ENCODE measurements at places on chromosomes 6 and 20.

DNA sequence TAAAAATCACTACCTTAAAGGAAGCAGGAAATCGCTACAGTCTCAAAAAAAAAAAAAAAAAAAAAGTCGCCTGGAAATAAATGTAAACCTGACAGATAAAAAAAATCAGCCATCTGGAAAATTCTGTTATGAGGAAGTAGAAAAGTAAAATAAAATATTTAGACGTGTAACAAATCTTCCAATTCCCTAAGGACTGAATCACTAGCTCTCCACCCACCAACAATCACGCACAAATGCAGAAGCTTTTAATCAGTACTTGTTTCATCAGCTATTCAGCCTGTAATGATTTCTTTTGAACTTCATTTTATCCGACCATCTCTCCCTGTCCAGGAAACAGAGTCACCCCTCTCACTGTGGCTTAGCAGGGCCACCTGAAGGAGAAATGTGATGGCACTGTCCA lies 59.0 kb downstream of the SLC23A2 start:
- DNase-seq, result no peak

DNA sequence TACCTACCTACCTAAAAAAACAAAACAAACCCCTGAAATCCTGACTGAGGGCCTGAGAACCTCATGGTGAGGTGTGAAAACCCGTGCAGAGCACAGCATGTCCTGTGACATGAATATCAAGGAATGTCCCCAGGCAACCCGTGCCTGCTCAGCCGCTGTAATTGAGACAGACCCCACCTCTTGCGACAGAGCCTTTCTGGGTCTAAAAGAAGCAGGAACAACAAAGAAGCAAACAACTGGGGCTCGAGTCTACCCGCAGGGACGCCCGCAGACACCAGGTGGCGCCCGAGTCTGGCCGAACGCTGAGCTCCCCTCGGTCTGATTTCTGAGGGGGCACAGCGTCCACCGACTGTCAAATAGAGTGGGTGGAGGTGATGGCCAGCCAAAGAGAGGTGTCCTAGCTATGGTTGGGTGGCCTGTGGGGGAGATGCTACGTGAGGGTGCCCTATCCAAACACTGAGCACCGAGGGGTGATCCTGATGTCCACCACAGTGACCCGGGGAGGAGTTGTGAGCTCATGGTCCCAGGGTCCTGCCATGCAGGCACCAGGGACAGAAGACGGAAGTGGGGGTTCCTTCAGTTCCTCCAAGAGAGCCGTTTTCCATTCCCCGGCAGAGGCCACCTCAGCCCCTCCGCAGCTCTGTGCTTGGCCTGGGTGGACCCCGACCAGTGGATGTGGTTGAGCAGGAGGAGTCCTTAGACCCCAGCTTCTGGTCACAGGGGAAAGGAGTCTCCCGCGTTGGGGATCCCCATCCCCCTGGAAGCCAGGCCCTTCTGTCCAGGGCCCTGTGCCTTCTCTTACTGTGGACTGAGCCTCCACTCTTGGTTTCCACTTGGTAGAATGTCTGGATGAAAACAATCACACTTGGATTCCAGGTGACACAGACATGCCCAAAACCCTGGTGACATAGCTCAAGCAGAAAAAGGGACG lies 268.2 kb downstream of the CDC5L start:
- peak; percentile 82 for DNase-seq

GRCh38 chr20:22562620-22563019 lies 21.8 kb downstream of the FOXA2 start:
- no peak for DNase-seq

- peak; percentile 56 for DNase-seq
These were observed 868 bp downstream of the SAMD10 start for GRCh38 chr20:63978319-63979228.

DNA sequence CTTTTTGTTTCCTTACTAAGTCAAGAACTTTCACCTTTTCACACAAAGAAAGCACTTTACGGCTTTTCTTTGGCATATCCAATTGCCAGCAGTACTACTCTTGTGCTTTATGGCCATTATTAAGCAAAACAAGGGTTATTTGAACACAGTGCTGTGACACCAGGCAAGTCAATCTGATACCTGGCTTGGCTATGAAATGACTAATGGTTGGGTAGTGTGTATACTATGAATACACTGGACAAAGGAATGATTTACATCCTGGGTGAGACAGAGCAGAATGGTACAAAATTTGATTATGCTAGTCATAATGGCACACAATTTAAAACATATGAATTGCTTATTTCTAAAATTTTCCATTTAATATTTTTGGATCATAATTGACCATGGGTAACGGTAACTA lies 22.1 kb upstream of the ADGRF1 start:
- no peak for DNase-seq

DNA sequence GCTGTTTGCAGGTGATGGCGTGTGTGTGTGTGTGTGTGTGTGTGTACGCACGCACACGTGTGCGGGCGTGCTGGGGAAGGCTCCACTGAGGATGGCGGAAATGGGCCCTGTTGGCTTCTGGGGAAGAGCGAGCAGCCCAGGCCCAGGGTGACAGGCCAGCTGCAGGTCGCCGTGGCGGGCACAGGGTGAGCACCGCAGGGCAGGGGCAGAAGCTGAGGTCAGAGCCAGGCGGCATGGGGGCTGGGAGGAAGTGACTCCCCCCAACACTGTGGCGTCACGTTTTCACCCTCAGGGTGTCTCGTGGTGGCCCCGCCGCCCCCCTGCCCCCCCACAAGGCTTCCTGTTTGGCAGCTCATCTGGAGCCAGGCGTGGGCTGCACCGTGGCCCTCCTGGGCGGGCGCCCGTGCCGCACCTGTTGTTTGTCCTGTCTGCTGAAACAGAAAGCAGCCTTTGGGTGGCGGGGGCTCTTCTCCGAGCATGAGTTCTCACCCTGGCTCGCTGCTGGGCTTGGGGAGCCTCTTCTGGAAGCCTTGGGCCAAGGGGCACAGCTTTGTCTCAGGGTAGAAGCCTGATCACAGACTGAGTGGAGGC lies 7.1 kb downstream of the RBM38 start:
- no peak for DNase-seq

DNA sequence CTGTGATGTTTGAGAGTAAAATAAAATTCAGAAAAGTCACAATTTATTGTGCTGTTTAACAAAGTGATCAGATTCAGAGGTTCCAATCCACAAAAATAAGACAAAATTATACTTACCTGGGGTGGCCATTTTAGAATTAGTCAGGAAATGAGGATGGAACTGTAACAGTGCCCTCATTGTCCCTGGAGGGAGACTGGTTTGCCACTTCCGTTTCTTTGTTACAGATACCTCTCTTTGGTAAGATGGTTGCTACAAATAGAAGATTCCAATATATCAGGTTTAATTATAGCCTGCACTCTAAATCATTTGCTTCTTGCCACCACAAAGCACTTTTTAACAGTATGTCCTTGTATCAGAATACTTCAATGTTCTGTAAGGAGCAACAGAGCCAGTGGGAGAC lies 95.6 kb downstream of the CTNNBL1 start:
- DNase-seq, result no peak

DNA sequence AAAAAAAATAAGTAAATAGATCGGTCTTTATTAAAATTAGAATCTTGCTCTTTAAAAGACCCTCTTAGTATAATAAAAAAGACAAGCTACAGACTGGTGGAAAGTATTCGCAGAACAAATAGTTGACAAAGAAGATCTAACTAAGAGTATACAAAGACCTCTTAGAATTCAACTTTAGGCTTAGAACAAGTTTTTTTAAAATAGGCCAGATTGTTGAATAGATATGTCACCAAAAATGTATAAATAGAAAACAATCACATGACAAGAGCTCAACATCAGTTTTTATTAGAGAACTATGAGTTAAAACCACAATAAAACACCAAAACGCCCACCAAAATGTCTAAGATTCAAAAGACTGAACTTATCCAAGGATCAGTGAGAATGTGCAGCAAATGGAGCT lies 632.7 kb upstream of the PTCHD4 start:
- DNase-seq, result no peak

DNA sequence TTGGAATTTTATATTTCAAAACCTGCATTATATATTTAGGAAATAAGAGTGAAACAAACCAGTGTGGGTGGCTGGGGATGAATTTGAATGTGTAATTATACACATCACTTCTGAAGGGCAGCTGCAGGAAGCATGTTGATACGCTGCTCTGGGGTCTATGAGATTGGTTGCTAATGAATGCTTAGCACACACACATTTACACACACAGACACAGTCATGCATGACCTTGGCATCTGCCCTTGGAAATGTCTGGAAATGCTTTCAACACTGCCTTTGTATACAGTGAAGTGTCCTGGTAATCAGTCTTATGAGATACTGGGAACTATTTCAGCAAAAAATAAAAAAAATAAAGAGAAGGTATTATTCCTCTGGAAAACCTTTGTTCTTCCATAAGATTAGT lies 83.4 kb downstream of the ELOVL4 start:
- DNase-seq, result no peak

DNA sequence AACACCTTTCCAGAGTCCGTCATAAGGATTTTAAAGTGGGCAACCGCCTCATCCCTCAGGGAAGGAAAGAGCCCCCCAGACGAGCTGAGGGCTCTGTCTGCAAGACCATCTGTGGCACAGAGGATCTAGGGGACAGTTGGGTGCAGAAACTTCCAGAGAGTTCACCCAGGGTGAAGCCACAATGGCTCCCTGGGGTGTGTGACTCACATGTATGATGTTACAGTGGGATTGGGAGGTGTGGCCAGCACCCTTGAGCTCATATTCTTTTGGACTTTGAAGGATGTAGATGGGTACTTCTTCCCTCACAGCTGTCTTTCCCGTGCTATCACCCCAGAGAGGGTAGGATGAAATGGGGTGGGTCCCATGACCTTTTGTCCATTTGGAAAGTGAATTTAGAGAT lies 95.5 kb downstream of the NCR2 start:
- peak; percentile 86 for DNase-seq

GRCh38 chr6:168584249-168584648 lies 143.3 kb downstream of the SMOC2 start:
- no peak for DNase-seq

DNA sequence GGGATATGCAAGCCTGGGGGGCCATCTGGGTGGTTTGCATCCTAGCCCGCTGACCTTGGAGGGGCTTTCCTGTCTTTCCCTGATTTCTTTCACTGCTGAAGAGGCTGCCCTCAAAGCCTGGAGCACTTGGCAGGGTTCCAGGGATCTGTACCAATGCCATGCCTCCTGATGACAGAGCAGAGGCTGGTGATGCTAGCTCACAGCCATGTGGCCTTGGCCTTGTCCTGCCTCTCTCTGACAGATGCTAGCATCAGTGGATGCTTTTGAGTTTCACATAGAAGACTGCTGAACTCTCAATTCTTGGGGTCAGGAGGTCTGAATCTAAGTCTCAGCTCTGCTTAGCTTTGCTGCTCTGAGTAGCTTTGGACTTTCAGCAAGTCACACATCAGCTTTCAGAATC lies 21.9 kb upstream of the RREB1 start:
- no peak for DNase-seq

- DNase-seq, result no peak
These were observed 42.1 kb upstream of the SRPK1 start for GRCh38 chr6:35962779-35963560.

DNA sequence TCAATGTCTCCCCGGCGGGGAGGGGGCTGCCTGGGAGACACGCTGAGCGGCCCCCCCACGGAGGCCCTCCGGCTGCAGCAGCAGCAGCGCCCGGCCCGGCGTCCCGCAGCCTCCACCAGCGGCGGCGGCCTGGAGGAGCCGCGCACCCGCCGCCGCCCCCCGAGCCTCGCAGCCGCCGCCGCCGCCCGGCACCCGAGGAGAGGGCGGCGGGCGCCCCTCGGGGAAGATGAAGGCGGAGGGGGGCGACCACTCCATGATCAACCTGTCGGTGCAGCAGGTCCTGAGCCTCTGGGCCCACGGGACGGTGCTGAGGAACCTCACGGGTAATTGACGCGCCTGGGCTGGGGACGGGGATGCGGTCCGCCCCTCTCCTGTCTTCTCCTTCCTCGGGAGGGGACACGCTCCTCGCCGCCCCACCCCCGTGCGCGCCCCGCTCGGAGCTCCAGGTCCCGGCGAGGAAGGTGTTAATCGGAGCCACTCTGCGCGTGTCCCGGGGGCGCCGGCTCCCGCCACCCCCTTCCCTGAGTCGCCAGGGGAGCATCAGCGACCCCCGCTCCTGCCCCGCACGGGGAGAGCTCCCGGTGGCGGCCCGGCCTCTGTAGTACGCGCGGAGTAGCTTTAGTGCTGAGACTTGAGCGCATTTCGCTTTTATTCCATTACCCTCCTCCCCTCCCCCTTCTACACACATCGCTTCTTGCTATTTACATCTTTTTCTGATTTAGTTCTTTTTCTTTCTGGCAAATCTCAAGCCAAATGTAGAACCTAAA lies 686 bp downstream of the TMEM170B start:
- DNase-seq, result no peak

GRCh38 chr6:80366714-80367113 lies 260.2 kb downstream of the BCKDHB start:
- DNase-seq, result no peak

DNA sequence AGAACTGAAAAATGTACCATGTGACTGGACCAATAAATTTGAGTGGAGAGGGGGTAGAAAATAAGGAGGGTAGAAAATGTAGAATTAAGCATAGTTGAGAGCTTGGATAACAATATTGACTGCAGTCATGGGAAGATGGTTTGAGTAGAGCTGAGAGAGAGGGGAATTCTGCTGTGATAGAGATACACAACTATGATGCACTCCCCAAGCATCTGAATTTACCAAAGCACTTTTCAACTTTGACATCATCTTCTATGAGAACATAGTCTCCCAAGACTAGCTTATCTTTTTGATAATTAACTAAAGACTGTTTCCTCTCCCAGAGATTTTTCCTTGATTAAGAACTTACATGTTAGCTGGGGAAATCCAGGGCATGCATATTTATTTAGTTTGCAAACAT lies 103.1 kb downstream of the TNFRSF21 start:
- DNase-seq, result no peak

DNA sequence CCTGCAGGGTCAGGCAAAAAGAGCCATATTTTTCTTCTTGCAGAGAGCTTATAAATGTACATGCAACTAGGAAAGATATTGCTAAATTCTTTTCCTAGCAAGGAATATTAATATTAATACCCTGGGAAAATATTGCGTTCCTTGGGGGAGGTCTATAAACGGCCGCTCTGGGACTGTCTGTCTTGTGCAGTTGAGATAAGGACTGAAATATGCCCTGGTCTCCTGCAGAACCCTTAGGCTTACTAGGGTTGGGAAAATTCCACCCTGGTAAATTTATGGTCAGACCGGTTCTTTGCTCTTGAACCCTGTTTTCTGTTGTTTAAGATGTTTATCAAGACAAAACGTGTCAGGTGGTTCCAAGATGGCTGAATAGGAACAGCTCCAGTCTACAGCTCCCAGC lies 121.3 kb upstream of the CARMIL1 start:
- no peak for DNase-seq
